M059J (cell line): ENCODE measurements at places on chromosomes 7 and 10.

DNA sequence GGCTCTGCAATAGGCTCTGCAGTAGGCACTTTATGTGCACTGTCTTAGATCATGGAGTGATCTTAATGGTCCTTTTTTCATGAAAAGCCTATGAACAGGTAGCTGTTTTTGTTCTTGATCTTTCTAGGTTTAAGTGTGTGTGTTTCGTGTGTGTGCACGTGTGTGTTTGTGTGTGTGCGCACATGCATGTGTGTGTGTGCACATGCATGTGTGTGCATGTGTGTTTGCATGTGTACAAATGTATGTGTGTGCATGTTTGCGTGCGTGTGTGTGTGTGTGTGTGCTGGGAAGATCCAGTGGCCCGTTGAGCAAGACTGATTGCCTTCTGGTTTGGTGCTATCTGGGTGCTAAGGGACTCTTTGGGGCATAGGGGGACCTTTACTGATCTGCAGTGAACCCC, 334.8 kb downstream of the GLRX3 start:
- DNase-seq: no peak

DNA sequence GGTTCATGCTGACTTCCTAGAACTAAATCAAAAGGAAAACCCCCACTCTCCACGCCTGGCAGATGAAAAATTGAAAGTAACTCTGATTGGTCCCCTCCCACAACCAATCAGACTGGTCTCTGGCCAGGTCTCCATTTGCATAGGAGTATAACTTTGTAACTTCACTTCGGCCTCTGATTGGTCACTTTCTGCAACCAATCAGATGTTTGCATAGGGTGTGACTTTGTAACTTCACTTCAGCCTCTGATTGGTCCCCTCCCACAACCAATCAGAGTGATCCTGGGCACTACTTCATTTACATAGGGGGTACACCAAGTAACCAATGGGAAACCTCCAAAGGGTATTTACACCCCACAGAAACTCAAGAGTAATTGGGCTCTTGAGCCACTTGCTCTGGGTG, 306.6 kb upstream of the PFKP start:
- DNase-seq: peak; percentile 9

DNA sequence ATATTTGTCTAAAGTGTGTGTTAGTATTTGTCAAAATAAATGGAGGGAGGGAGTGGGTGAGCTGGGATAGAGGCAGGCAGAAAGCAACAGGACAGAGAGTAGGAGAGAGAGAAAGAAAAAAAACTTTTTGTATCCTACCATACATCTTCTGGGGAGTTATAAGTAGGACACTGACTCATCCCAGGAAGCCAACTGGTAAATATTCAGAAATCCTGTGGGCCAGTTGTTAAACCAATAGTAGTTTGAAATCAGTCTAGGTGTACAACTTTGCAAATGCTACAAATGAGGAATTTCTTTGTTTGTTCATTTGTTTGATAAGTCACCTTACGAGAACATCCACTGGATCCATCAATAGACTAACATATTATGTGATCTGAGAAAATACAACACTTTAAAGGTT, 980.9 kb downstream of the GATA3 start:
- DNase-seq: no peak

DNA sequence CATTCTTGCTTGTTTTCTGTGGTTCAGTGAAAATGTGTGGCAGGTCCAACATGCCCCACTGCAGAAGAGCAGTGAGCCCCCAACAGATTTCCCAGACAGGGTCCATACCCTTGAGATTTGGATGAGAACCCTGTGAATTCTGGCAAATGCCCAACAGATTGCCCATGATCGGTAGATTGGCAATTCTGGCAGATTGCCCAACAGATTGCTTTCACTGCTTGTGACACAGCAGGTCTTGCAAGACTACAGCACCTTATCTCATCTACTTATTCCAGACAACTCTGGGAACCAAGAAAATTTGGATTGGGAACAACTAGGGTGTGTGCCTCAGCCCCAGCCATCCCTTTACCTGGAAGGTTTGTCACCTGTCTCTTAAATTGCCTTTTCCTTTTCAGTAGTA, 143.7 kb upstream of the COL1A2 start:
- no peak for DNase-seq

- peak; percentile 92 for DNase-seq
Measured at GRCh38 chr10:99369551-99369950, 40.4 kb downstream of the CNNM1 start.

DNA sequence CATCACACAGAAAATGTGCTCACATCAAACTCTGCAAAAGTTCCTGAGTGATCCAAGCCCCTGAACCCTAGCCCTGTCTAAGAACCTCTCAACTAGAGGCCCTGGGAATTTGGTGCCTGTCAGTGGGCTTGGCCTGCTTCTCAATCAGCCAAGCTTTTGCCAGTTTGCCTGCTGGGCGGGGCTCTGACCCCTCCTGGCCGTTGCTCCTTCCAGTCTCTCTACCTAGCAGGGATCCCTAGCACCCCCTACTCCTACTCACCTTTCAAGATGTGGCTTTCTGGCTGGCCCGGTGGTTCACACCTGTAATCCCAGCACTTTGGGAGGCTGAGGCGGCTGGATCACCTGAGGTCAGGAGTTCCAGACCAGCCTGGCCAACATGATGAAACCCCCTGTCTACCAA, 2.1 kb downstream of the KLRG2 start:
- no peak for DNase-seq

DNA sequence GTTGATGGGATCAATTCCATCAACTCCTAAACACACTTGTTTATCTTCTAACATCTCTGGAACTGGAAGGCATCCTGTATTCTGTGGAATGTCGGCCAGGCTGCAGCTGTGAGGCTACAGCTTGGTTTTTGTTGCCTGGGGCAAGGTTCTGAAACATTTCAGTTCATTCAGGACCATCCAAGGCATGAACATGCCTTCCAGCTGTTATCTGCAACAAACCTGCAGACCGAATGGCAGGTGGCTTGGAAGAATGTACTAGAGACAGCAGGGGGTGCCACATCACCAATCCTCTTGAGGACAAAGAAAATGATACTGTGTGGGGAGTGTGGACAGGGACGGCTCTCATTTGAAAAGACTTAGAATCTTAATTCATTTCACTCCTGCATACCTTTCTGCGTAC, 12.4 kb downstream of the PAPOLB start:
- peak; percentile 48 for DNase-seq

- no peak for DNase-seq
Measured at GRCh38 chr10:110959379-110960332, 40.3 kb downstream of the SHOC2 start.

DNA sequence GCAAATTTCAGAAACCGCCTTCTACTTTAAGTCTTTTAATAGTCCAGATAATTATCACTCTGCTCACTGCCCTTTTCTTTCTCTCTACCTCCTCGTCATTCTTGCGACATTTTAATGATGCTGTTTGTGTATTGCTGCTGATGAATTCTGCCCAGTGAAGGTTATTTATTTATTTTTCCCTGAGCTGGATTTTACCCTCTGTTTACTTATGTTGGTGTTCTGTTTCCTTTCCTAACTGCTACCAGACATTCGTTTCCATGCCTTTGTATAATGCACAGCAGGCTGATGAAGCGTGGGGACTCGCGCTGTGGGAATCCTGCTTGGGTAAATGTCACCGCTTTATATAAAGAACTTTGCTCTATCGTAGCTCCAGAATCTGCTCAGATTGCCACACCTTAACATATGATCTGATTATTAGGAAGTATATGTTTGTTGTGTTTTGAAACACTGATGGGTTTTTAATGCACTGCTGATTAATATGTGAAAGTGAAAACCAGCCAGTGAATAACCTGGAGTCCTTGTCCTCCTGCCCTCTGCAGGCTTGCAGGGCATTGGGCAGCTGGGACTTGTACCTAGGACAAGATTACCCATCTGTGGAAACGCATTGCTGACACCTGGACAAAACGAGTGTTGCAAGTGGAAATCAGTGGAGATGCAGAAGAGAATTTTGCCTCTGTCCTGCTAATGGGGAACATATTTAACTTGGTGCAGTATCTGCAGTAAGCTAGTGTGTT, 291.5 kb downstream of the SDK1 start:
- no peak for DNase-seq
